NAMALWA (cell line): ENCODE measurements at places on chromosomes 16 and 17.
A peak's percentile ranks its signal among the peaks of the same experiment; 100 is the strongest.

DNA sequence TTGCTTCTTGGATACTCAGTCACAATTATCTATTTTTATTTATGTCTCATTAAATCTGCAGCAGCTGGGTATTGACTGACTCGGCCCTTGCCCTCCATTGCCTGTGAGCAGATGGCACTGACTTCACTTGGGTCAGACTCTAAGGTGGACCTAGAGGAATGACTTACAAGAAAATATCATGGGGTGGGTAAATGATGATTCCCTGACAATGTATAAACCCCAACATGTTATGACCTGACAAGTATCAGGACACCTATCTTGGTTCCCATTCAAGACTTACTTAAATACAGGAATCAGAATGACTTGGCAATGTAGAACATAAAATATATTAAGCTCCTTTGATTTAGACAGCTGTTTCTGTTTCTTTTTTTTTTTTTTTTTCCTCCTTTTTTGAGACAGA, 953.5 kb downstream of the CDH11 start:
- no peak for DNase-seq

- DNase-seq = no peak
These were observed 34.9 kb downstream of the CD300LF start for GRCh38 chr17:74677558-74678466.

DNA sequence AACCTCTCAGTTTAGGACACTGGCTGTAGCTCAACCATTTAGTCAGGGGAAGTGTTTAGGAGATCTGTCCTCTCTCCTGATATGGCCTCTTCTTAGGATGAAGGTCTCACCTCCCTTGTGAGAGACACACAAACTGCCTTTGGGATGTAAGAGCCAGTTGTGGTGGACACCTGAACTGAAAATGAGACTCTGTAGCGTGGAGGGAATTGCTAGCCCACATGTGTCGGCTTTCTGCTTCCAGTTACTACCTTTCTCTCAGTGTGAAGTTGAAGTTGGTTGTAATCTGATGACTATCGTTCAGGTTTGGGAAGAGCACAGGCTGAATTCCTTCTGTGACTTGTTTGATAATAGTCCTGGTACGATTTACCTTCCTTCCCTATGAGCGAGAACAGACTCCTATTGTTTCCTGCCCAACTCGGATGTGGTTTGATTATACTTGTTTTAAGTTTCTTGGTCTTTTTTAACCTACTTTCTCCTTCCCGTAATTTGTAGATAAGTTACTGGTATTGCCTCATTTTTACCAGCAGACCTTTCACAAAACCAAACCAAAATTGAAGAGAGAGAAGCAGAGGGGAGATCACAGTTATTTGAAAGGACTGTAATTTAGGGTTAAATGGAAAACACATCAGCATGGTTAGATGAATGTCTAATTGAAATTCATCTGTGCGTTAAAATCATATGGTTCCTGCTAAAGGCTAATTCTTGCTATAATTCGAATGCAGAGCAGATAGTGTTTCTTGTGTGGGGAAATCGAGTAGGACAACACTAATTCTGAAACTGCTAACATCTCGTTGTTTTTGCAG, 43.2 kb downstream of the CLEC16A start:
- no peak for DNase-seq

- DNase-seq = no peak
These were observed 150.0 kb upstream of the PSMD7 start for GRCh38 chr16:74146643-74147042.

DNA sequence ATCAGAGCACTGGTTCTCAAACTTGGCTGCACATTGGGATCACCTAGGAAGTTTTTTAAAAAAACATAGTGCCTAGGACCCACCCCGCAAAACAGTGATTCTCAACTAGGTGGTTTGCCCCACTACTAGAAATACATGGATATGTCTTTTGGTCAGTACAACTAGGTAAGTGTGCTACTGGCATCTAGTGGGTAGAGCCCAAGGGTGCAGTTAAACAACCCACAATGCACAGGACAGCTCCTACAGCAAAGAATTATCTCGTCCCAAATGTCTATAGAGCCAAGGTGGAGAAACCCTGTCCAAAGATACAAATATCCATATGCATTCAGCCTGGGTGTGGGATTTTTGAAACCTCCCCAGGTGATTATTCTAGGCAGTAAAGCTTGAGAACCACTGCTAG, 11.8 kb upstream of the ZNF19 start:
- DNase-seq = no peak

DNA sequence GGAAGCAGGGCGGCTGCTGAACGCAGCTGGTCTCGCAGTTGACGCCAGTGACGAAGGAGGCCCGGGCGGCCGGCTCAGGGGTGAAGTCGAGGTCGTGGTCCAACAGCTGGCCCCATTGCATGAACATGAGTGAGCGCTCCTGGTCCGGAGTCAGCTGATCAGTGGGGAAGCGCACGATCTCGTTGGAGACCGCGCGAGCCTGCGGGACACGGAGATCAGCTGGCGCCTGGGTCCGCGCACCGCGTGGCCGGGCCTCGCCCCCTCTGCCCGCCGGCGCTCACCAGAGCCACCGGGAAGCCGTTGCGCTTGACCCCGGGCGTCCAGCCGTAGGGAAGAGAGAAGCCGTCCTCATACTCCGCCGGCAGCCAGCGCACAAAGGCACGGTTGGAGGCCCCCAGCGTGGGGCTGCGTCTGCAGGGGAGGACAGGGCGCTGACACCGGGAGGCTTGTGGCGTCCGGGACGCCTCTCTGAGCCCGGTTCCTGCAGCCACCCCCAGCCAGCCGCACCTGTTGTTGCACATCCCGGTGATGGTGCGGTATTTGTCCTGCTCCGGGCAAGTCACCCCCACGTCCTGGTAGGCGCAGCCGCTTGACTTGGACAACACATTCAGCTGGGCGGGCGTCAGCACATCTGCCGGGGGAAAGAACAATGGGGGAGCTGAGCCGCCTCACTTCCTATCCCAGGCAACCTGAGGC, 1.6 kb downstream of the MPO start:
- DNase-seq = no peak

GRCh38 chr16:4142268-4142667, 26.0 kb upstream of the ADCY9 start:
- DNase-seq = no peak

GRCh38 chr17:35286120-35286781, 43.4 kb downstream of the SLFN5 start:
- DNase-seq = peak; percentile 17

DNA sequence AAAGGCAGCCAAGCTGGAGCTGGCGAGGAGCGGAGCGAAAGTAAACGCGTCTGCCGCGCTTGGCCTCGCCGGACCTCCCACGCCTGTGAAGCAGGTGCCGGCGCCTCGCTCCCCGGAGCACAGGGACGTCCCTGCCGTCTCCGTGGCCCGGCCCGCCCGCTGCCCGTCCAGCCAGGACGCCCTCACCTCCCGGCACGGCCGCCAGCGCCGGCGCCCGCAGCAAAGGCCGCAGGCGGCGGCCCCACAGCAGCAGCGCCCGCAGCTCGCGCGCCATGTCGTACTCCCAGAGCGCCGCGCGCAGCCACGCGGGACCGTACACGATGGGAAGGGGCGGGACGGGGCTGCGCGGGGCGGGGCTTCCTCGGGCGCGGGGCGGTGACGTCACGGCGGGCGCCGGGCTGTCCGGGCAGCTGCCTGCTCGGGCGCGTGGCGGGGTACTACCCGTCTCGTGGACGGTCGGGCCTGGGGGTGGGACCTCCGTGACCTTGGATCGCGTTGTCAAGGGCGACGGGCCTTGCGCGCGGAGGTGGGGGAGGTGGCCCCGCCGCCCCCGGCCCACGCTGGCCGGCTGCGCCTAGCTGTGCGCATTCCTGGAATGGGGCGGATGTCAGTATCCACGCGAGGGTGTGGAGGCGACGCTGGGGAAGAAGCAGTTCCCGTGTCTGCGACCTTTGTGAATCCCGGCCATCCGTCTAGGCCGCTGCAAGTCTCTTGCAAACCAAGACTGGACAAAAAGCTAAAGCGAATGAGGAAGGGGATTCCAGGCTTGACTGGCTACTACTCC, at the start of gene TRAP1:
TSS of gene TRAP1 (minus strand) at position 290 of the 784 bp plus-strand sequence. CDS start at position 274, 16 bp downstream.
- peak; percentile 89 for DNase-seq

DNA sequence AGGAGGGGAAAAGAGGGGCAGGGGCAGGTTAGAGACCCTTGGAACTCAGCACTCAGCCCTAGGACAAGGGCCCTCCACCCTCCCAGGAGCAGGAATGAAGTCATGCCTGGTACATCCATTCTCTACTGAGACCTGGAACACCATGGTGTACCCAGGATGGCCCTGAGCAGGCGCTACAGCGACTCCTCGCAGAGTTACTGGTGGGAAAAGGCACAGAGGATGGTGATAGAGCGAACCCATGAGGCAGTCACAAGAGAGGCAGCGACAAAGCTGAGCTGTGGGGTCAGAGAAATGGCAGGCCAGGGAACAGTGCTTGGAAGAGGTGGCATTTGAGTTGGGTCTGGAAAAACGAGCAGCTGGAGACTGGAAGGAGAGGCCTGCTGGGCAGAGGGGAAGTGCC, 37.5 kb downstream of the SRCIN1 start:
- DNase-seq = no peak

GRCh38 chr17:72191921-72192799, 71.3 kb downstream of the SOX9 start:
- no peak for DNase-seq

- no peak for DNase-seq
These were observed 21.9 kb downstream of the ELAC2 start for GRCh38 chr17:12995896-12996295.

DNA sequence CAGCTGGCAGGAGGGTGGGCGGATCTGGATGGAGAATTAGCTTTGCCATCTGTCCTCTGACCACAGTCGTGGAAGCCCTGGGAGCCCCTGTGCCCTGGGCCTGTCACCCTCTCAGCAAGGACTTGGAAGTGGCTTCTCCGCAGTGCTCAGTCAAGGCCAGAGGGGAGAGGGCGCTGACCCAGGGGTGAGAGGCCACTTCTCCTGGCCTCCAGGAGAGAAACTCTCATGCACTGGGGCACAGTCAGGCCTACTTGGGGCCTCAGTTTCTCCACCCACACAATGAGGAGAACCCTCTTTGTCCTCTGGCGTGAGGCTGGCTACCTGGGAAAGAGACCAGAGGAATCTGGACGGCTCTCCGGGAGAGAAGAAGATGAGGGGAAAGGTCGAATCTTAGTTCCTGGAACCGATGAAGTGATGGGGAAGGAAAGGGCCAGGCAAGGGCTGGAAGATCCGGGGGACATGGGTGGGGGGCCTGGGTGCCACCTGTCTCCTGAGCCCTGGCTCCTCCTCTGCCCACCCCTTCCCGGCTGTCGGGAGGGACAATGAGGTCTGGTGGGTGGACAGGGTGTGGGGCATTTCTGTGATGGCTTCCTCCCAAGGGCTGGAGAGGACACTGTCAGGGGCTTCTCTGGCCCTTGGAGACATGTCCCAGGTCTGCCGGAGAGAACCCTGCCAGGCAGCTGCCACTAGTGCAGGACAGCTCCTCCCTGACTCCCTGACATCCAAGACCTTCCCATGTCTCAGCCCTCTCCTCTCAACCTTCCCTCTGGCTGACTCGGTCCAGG, 9.0 kb upstream of the ARHGAP27 start:
- no peak for DNase-seq

DNA sequence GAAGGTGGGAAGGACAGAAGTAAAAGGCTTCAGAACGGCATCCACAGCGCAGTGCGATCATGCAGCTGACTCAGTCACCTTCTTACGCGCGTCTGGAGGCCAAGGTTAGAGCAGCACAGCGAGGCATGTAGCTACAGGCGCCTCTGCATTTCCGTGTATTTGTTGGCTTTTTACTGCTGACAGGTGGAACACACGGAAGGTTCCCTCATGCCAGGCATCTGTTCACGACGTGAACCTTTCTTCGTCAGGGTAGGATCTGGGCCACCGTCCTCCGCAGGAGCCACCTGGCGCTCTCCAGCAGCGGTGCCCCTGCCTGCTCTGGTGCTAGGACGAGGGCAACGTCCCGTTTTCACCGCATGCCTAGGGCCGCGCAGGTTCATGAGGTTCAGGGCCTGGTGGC, 15.3 kb downstream of the TMEM204 start:
- no peak for DNase-seq

GRCh38 chr17:35747540-35748017, 5.5 kb downstream of the GAS2L2 start:
- peak; percentile 83 for DNase-seq

- no peak for DNase-seq
These were observed 100.7 kb upstream of the ZNF469 start for GRCh38 chr16:88281858-88282563.
